ENCODE measurements at places on chromosomes 6 and 20.

GRCh38 chr20:37407573-37408002 is 61.6 kb downstream of the SRC start:
- no peak for DNase-seq

DNA sequence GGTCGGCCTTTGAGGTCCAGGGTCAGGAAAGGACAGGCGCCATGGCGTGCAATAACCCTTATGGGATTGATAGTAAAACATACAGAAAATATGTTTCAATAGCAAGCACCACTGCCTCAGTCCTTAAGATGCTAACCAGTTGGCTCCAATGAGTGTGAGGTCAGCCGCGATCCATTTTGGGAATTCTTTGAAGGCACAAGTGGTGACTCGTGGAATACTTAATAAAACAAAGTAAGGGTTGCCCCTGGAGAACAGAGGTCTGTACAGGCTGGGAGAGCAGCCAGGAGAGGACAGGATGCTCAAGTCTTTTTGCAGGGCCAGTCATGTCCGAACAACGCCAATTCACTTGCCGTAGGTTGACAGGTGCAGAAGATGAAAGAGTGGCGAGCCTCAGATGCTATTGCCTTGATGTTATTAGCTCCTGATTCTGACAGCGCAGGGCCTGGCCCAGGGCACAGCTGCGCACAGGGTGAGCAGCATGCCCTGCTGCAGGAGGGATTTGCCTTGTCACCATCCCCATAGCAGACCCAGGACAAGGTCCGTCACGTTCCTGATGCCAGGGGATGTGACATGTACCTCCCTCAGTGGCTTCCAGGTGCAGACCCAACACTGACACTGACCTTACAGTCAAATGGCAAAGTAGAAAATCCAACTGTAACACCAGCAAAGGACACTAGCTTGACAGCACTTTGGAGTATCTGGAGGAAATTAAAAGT is 21.8 kb downstream of the SYNDIG1 start:
- no peak for DNase-seq

- DNase-seq = no peak
Observed at GRCh38 chr6:125245523-125246264, 56.1 kb downstream of the HDDC2 start.

DNA sequence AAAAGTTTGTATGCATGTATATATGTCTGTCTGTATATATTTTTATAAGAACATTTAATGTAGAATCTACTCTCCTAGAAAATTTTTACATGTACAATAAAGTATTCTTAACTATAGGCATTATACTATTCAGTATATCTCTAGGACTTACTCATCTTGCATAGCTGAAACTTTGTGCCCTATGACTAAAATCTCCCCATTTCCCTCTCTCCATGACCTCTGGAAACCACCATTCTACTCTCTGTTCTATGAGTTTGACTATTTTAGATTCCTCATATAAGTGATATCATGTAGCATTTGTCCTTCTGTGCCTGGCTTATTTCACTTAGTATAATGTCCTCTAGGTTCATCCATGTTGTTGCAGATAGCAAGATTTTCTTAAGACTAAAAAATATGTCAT is 205.1 kb upstream of the SMLR1 start:
- DNase-seq = no peak

GRCh38 chr6:118317581-118318563 is 230.2 kb upstream of the PLN start:
- no peak for DNase-seq

DNA sequence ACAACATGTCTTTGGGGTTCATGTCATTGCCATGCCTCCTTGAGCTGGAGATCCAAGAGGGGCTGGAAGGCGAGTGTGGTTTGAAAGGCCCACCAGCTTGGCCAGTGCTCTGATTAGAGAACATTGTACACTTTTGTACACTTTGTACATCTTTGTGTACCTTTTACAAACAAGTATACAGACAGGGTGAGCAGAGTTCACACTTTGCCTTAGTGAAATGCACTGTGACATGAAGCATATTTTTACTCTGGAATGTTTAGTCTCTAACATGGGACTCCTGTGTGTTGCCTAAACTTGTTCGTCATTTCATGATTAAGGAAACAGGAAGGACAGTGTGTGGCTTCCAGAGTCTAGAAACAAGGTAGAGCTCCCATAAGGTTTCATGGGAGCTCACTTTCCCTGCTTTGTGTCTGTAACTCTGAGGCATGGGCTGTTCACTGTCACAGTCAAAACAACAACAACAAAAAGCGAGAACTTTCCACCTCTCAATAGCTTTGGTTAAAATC is 225.8 kb upstream of the SOX4 start:
- no peak for DNase-seq

GRCh38 chr6:154297721-154298120 is 58.9 kb downstream of the IPCEF1 start:
- DNase-seq = no peak

DNA sequence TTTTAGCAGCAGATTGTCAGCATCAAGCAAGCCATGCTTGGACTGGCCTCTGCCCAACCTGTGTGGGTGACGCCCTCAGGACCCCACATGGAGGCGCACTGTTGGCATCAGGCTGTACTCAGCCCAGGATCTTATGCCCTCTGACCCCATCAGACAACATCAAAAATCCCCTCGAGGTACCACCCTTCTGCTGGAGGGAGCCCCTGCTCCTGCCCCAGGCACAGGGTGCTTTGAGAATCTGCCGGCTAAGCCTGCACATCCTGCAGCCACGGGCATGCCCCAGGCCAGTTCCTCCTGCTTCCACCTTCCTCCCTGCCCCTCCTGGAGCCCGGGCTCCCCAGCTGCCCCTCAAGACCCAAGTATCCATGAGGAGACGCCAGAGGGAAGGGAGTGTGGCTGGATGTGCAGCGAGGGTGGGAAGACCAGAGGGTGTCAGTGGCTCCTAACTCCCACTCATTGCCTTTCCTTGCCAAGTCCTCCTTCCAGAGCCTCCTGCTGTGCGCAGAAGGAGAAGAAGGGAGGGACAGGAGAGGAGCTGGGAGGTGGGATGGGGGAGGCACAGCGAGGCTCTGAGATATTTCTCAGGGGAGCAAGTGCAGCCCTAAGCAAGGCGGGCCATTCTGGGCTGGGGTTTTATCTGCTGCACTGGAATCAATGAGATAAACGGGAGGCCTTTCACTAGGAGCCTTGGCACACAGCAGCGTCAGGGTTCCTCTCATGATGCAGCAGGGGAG is 77.4 kb upstream of the CST7 start:
- DNase-seq = no peak

- no peak for DNase-seq
Observed at GRCh38 chr20:44501448-44501847, 20.4 kb downstream of the SERINC3 start.

GRCh38 chr20:50044353-50044960 is 61.7 kb downstream of the SNAI1 start:
- no peak for DNase-seq

DNA sequence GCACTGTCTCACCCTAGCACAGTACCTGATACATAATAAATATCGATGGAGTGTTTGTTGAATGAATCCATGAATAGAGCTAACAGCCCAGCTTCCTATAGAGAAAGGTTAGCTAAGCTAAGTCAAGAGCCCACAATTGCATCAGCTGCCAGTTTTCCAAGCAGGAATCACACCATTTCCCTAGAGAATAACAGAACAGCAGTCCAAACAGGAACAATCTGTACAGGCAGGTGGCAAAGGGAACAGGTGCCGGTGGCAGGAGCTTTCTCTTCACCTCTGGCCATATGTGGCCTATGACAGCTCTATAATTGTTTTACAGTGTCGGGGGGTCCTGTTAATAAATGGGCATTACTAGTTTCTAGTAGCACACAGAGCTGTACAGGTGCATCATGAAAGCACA is 38.8 kb downstream of the ISM1 start:
- DNase-seq = no peak

DNA sequence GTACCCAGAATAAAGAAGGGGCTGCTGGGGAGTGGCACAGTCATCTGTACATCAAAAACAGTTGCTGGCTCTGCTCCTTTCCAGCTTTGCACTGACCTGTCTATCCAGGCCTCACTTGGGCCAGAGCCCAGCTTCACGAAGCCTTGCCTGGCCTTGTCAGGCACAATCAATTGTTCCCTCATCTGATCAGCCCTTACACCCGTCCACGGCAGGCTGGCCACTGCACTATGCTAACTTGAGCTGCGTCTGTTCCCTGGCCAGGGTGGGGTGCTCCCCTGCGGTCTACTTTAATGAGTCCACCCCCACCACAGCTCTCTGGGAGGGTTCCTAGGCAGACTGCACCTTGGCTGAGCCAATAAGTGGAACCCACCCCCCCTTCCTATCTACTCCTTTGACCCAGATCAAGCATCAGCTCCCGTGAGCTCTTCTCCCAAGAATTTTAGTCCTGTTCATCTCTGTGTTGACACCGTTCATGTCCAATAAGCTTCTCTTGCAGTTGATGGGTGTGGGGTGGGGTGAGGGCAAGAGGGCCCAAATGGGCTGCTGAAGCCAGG is 74.3 kb upstream of the MLN start:
- no peak for DNase-seq

GRCh38 chr6:44100088-44100550 is 27.1 kb downstream of the MRPL14 start:
- no peak for DNase-seq

DNA sequence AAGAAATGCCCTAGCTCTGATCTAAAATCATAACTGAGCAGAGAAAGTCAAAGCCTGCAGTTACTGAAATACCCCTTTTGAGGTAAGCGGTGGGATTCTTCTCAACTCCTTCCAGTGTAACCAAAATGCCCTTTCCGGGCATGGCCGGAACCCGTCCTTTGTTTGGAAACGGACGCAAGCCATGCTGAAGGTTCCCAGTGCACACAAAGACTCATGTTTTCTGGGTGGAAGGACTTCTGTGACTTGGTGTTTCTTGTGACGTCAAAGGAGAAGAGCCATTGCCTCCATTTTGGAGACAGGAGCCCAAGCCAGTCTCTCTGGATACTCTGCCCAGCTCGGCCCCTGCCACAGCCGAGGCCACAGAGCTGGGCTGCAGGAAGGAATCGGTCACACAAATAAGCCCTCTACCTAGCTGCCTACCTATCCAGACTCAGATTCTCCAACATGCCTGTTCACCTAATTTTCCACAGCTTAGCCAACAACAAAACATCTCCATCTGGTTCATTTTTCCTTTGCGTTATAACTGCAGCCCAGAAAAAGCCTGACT is 182.8 kb downstream of the TBXT start:
- DNase-seq = no peak

- no peak for DNase-seq
Observed at GRCh38 chr6:6221787-6222535, 98.5 kb downstream of the F13A1 start.

GRCh38 chr20:62025394-62025793 is 40.3 kb downstream of the TAF4 start:
- DNase-seq = no peak

GRCh38 chr6:33921745-33922144 is 117.9 kb upstream of the MLN start:
- DNase-seq = no peak

DNA sequence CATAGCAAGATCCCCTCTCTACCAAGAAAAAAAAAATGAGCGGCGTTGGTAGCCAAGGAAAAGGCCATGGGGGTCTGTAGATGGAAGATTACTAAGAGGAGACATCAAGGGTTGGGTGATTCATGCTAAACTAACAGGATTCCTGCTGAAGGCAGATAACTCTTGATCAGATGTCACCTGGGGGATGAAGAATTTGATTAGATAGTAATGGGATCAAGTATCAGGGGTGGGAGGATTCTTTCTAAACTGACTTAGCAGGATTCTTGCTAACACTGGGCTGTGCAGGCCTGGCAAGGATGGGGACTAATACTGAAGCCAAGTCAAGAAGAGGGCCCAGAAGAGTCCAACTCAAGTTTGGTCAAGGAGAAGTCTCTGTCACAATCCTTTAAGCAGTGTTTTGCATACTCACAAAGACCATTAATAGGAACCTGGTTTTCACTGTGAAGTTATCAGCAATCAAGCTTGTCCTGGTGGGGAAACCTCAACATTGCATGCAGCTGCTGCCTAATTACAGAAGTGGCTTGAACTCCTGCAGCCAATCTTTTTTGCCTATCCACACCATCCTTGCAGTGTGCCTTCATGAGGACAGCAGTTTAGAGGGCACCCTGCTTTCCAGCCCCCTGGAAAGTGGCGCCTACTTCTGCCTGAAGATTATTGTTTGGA is 61.3 kb downstream of the ANKRD6 start:
- DNase-seq = no peak

GRCh38 chr6:72286911-72287311 is 335.0 kb upstream of the KCNQ5 start:
- DNase-seq = no peak

DNA sequence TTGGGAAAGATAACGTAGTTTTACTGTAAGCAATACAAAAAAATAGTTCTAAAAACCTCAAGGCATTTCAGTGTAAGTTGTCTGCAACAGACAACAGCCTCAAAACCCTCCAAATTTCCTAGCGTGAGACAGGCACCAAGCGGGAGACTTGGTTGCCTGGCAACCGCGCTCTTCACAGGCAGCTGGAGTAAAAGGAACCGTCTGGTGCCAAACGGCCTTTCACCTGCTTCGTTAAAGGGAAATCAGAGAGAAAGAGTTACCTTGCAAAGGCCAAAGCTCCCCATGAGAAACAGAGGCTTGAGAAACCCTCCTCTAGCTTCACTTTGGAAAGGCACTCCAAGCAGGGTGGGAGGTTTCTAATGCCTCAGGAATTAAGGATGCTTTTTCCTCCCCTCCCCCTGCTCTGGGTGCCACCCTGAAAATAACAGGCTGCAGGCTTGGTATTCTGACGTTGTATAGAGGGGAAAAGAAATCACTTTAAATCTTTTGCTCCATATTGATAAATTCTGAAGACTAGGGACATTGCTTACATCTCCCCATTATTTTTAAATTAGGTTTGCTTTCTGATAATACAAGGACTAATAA is 129.7 kb upstream of the UFL1 start:
- no peak for DNase-seq

GRCh38 chr6:92879526-92879925 is 539.8 kb downstream of the EPHA7 start:
- DNase-seq = no peak

DNA sequence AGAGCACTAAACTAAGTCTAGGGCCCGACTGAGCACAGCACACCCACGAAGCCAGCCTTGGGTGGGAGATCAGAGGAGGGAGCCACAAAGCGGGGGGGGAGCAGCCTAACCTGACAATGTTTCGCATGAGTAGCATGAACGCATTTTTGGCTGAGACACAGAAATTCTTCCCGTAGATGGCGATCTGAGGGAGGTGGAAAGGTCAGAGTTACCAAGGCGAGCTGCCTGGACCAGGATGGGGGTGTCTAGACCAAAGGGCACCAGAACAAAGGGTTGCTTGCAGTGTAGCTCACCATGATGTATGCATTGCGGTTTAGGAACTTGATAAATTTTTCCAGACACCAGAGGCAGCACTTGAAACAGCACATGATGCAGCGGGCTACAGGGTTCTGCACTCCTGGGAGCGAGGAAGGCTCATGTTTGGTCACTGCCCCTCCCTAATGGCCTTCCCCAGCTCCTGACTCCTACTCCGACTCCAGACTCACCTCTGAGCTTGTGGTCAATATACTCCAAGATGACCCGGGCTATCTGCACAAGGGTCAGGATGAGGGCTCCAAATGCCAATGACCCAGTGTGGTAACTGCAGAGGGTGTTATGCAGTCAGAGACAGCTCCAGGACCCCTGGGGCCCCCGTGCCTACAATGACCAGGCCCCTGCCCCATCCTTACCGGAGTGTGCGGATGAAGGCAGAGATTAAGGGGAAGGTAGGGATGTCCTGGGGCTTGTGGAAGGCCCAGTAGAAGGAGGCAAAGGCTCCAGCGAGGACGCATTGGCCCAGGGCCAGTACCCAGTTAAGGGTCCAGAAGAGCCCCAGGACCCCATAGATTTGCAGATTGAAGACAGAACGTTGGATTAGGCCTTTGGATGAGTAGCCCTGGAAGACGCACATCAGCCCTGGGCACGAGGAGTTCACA is 2.8 kb upstream of the NEU1 start:
- no peak for DNase-seq

Data from stimulated activated CD8-positive, alpha-beta memory T cell treated with anti-CD3 and anti-CD28 coated beads, Interleukin-4, amount 100 ng/mL, for 4 hours (primary cell).